WTC11 (cell line): ENCODE measurements at places on chromosomes 12 and 14. TPM values are rescaled to one million over a fixed set of nuclear protein-coding genes. Genes with fewer than 3 reads are reported as not detected.

- DNase-seq, result no peak
These were observed 2.1 kb downstream of the SARNP start for GRCh38 chr12:55815473-55815872.

- no peak for DNase-seq
These were observed 89.7 kb downstream of the FGD4 start for GRCh38 chr12:32489070-32489469.

- no peak for DNase-seq
These were observed 5.3 kb downstream of the TMEM253 start for GRCh38 chr14:21106176-21106497.

- no peak for DNase-seq
These were observed 31.6 kb downstream of the TULP3 start for GRCh38 chr12:2922329-2922728.

DNA sequence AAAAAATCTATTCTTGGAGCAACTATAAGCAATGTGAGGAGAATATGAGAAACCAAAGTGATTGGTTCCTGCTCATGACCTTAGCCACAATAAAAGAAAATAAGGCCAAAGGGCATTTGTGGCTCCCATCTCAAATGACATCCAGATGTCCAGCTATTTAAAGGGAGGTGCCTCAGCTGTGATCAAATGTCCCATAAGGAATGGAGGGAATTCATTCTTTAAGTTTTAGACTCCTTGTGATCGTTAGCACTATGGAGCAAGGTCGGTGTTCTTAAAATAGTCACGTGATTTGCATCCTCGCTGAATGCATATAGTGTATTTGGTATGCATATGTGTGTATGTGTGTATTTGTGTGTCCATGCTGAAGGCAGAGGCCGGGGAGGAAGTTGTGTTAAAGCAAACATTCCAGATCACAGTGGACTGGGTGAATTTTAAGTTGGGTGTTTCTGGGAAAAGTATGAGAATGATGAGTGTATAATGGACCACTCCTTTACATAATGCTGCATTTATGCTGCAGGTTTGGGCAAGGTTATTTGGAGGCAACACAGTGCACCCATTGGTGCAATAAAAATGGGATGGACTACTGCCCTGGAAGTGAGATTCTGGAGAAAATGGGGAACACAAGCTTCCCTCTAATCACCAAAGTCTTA lies 5.6 kb upstream of the E2F7 start:
- no peak for DNase-seq

DNA sequence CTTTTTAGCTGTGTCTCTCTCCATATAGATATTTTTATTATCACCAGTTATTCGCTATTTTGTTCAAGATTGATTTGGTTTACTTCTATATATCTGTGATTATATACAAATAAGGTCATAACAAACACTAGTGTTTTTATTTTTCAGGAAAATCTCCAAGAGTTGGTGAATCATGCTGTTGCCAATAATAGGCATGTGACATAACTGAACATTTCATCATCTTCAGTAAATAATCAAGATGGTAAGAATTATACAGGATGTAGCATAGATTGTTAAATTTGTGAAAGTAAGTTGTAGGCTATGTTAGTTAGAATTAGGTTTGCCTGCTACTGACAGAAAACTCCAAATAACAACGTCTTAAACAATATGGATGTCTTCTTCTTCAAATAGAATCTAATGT lies 240.9 kb upstream of the PDE3A start:
- no peak for DNase-seq

GRCh38 chr14:79373451-79373850 lies 837.9 kb downstream of the DIO2 start:
- no peak for DNase-seq

DNA sequence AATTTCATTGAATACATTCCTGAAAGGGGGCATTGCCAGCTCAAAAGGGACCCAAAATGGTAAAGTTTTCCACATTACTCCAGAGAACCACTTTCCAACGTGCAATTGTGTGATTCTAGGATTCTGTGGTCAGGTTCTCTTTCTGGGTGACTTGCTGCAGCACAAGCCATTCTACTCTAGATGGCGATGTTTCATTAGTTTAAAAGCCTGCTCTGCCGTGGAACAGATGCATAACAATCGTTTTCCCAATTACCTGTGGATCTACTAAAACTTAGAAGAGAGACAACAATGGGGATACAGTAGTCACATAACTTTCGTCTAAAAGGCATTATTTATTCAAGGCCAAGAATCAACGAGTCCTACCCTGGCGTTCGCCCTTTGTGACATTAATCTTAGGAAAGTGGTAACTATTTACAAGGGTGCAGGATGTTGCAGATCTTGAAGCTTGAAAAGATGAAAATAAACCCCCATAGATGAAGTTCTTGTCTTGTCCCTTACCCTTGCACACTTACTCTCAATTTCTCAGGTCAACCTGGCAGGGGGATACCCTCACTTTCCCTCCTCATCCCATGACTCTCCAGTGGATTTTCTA lies 400.9 kb downstream of the SNAPC1 start:
- peak; percentile 21 for DNase-seq

- no peak for DNase-seq
These were observed 38.9 kb upstream of the DICER1 start for GRCh38 chr14:95196268-95196667.

The CACNA1C gene
- 1.7 to 2.2 TPM (median 2.1 TPM) in 3 replicates for total RNA-seq

The NOPCHAP1 gene
- total RNA-seq, result 34.8 to 38.2 TPM (median 35.0 TPM) in 3 replicates
